ENCODE measurements at places on chromosomes 3 and 15.

- DNase-seq = no peak
Observed at GRCh38 chr3:152830245-152830644, 4.7 kb upstream of the P2RY1 start.

- peak; percentile 10 for DNase-seq
Observed at GRCh38 chr15:53586799-53587198, 172.7 kb downstream of the WDR72 start.

DNA sequence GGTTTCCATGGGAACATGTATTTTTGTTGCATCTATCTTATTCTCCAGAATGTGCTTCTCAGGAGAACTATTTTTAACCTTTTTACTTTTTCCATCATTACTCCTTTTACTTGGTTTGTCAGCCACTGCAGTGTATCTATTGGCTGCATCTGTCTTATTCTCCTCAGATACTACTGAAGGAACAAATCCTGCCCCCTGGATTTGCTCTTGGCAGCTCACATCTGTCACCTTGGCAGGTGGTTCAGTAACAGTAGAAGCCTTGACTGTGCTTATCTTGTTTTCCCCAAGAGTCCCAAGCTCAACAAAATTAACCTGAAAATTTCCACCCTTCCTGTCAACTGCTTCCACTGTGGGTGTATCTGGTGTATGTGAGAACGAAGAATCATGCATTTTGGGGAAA, 106.0 kb downstream of the MAP4 start:
- no peak for DNase-seq

GRCh38 chr3:185330644-185331043, 32.3 kb upstream of the MAP3K13 start:
- no peak for DNase-seq

DNA sequence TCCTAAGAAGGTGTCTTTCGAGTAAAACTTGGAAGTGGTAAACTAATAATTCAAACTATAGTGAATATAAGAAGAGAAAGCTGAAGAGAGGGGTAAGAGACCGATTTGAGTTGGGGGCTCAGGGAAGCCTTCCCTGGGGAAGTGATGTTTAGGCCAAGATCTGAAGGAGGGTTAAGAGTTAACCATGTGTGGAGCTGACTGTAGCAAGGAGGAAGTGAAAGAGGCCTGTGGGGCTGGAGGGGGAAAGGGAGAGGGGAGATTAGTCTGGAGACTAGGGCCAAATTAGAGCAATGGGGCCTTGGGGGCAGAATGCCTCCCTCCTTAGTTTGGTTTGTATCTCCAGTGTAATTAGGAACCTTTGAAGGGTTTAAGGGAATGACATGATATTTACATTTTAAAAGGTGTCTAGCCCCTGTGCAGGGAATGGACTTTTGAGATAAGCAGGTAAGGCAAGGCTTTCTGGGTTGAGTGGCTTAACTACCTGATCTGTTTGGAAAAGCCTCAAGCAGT, 2.2 kb downstream of the ZNF592 start:
- no peak for DNase-seq

DNA sequence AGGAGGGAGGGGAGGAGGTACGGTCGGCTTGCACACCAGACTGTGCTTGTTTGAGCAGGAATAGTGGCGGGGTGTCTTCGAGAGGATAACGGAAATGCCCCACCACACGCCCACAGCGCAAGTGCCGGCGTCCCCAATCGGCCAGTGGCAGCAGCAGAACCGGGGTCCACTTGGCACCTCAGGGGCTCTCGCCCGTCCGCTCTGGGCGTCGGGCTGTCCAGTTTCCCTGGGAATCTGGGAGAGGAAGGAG, 53.7 kb downstream of the CCDC54 start:
- DNase-seq = peak; percentile 56

DNA sequence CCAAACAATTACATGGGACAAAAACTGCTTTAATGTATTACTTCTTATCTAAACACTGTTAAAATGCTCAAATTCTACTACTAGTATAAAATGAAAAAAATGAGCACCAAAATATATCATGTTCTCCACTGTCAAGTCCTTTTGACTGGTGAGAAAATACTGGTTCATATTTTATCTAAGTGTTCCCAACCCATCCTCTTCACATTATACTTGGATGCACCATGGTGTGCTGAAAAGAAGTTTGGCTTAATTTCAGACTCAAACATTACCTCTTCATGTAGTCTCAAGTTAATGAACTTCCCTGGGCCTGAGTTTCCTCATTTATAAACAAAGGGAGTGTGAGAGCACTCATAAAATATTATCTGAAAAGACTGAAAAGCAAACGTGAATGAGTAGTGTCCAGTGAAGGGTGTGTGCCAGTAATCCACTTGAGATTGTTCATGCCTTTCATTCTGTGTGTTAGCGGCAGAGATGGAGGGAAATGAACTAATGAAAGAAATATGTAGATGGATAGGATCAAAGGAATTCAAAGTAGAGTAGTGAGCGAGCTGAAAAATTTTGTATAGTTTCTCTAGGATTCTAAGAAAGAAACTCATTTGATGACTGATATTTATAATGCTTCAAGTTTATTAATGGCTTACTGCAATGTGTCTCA, 263.2 kb downstream of the NLGN1 start:
- DNase-seq = no peak

DNA sequence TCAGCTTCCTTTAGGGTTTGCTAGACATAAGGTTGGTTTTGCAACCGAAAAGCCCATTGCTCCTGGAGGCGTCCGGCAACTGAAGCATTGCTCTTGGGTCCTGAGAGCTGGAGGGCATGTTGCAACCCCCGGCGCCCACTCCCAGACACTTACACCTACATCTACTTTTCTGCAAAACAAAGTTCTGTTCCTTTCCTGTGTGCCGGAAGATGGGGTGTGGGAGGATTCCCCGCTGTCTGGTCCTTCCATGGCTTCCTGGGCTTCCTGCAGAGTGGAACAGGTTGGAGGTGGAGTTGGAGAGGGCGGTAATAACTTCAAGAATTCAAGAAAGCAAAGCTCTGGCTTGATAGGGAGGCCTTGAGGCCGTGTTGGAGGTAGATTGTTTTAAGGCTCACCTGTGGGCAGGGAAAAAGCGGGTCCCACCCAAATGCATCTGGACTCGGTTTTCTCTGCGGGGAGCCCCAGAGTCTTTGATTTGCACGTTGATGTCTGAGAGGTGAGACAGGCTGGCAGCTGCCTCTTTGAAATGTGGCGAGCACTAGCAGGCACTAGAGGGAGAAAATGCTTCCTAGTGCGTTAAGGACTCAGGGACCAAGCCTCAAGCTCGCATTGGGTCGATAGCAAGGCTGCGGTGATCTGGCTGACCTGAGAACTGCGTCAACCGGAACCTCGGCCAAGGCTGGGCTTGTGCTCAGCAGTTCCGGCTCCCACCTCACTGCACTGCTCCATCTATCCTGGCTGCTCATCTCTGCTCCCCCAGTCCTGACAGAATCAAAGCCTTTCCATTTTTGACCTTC, 39.5 kb downstream of the NR2F2 start:
- DNase-seq = no peak

DNA sequence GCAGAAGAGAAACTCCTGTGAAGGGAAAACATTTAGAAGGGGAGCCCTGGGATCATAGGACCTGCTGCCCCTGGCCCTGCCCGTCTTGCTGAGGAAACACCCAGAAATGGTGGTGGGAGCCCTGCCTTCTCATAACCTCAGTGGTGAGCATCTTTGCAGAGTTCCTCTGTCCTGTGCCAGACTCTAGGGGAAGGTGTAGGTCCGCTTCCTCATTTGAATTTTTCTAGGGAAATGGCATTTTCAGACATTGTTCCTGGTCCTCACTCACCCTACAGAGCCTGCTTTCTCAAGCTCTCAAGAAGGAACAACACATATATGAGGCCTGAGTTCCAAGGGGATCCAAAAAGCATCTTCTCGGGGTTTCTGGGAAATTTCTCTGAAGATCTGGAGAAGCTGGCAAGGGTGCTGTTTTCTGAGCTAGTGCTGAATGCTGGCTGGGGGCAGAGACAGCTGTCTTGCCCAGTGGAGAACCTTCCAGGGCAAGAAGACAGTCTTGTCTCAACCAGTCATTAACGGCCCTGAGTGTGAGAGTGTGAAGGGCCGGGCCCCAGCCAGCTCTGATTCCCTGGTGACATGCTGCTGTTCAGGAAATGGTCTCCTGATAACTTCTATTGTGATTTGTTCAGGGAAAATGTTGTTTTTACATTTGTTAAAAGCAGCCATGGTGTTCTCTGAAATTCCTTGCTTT, 283.1 kb upstream of the LRRFIP2 start:
- DNase-seq = no peak

DNA sequence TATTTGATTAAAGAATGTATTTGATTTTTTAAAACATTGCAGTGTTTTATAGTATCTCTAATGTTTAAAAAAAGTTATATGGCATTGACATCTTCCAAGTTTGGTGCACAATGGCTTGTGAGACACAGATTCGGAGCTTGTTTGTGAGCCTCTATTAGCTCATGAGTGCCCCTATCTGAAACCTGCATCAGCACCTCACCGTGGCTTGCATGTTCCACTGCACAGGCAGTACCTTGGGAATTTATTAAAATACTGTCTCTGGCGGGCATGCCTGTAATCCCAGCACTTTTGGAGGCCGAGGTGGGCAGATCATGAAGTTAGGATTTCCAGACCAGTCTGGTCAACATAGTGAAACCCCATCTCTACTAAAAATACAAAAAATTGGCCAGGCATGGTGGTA, 6.8 kb upstream of the RTP2 start:
- DNase-seq = no peak
